ENCODE measurements at places on chromosomes 7 and 10.

GRCh38 chr10:27723436-27723835 lies 22.2 kb downstream of the MKX start:
- DNase-seq, result no peak

GRCh38 chr7:70142247-70142932 lies 544.1 kb downstream of the AUTS2 start:
- no peak for DNase-seq

DNA sequence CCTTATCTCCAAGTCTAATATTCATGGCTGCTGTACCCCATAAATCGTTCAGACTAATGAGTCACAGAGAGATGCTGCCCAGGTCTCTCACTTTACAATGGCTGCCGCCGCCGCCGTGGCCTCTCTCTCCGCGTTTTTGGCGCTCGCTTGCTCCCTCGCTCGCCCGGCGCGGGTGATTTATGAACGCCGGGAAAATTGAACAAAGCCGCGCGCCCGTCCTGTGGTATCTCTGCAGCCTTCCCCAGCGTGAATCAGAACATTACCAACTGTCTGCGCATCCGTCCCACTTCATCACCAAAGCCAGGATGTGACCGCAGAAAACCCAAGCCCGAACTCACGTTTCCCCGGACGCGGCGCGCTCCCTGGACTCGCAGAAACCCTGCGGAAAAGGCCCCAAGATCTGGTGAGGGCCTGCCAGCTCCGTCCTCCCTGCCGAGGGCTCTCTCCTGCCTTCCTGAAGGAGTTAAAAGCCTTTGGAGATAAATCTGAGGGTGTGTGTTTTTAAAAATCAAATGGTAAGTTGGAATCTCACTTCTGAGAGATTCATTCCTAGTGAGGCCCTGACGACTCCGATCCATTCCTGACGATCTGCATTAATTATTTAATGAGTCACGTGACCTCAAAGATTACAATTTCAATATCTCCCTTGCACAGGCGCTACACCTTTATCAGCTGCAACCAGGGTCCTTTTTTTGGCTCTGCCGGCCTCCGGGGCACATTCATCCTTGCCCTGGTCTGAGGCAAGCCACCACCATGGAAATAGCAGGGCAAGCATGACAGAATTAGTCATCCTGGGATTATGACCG lies 6.3 kb downstream of the HOXA4 start:
- no peak for DNase-seq

DNA sequence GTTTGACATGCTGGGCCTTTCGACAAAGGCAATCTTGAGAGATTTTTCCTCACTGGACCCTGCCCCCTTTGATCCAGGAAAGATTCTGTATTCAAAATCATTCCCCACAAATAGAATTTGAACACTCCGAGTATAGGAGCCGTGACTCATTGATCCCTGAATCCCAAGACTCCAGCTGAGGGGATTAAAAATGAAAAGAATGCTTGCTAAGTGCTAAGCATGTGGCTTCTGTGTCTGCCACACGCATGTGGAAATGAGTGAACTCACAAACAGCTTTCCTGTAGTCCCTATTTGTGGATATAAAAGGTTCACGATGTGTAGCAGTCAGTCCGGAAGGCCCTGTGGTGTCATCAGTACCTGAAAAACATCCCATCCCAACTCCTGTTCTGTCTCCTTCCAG lies 674.3 kb downstream of the SDK1 start:
- no peak for DNase-seq

- no peak for DNase-seq
These were observed 196.6 kb upstream of the GALNT17 start for GRCh38 chr7:70935311-70935710.

DNA sequence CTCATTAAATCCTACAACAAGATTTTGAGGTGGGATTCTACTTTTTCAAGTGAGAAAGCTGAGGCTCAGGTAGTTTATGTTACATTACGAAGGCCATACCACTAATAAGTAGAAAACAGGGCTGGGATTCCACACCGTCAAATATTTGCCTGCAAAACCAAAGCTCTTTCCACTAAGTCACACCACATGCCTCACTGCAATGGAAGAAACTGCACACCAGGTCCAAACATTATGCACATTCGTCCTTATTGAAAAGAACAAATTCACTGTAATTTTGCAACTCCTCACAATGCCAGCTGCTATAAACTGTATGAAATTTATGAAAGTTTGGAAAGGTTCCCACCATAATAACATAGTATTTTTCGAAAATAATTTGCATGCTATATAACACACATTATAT lies 66.5 kb downstream of the DGKB start:
- no peak for DNase-seq

DNA sequence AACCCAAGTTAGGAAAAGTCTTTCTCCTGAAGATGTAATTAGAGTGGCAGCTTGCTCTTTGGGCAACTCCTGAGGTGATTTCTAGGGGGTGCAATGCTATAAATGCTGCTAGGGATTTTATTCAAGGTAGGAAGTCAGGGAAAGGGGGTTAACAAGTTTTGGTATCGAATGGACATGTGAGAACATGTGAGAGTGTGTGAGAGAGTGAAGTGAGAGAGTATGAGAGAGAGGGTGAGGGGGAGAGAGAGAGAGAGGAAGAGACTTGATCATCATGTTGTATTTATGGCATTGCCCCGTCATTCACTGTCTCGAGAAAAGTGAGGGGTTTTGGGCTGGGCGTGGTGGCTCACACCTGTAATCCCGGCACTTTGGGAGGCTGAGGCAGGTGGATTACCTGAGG lies 50.9 kb downstream of the MCU start:
- DNase-seq, result no peak

DNA sequence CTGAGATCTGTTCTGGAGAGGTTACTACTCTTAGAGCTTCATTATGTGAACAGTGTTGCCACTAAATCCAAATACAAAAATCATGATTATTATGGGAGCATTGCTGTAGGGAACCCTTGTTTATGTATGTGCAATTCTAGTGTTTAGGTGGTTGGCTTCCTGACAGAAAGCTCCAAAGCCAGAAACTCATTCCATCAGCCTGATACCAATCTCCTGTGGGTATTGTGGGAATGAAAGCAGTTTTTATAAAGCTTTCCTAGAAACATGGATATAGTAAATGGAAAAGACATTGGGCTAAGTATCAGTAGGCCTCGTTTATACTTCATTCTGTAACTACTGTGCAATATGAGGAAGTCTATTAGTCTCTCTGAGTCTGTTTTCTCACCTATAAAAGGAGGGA lies 6.4 kb downstream of the SDK1 start:
- DNase-seq, result no peak

GRCh38 chr7:22214000-22214399 lies 143.0 kb downstream of the RAPGEF5 start:
- DNase-seq, result no peak

DNA sequence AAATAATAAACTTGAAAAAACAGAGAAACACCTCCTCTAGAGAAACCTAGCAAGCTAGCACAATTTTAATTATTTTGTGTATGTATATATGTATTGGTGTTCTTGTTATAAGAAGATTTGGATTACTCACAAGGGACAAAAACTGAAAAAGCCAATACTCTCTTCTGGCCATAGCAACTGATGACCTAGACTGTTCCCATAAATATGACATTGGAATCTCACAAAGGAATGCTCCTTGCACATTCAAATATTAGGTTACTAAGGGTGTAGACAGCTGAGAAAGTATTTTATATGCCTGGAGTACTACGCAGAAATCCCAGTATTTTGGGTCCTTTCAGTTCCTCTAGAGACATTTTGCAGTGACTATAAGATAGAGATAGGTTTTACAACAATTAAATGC lies 279.4 kb downstream of the FZD1 start:
- no peak for DNase-seq

DNA sequence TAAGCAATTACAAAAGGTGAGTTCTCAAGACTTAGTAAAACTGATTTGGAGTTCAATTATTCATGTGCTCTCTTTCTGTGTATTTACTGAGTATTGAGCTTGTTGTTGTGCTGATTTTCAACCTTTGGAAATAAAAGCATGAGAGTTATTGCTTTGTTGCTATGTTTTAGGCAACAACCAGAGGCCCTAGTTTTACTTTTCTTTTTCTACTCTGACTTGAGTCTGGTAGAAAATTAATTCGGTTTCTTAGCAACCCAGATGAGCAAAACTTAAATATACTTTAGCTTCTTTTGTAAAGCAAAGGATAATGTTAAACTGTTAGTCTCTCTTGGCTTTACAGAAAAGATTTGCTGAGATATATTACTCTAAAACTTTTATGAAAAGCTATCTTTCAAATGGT lies 66.4 kb upstream of the SCIN start:
- no peak for DNase-seq

GRCh38 chr10:4229106-4229505 lies 444.1 kb upstream of the KLF6 start:
- no peak for DNase-seq

DNA sequence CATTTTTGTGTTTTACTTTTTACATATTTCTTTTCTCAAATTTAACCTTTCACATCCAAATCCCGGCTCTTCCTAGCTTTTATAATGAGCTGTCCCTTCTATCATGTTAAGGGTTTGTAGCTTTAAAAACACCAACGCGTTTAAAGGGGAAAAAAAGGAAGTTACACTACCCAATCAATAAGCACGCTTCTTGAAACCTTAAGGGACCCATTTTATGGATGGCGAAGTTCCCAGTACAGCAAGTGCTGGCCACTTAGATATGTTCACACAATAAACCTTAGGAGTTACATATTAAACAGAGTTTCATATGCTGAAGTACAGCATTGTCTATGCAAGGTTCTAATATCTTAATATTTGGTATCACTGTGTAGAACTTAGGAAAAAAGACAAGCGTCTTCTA lies 1.8 kb downstream of the GNG11 start:
- DNase-seq, result no peak

- DNase-seq, result no peak
These were observed 130.8 kb downstream of the TCF7L2 start for GRCh38 chr10:113080925-113081229.

GRCh38 chr7:52685333-52685732 lies 350.1 kb upstream of the POM121L12 start:
- DNase-seq, result no peak

DNA sequence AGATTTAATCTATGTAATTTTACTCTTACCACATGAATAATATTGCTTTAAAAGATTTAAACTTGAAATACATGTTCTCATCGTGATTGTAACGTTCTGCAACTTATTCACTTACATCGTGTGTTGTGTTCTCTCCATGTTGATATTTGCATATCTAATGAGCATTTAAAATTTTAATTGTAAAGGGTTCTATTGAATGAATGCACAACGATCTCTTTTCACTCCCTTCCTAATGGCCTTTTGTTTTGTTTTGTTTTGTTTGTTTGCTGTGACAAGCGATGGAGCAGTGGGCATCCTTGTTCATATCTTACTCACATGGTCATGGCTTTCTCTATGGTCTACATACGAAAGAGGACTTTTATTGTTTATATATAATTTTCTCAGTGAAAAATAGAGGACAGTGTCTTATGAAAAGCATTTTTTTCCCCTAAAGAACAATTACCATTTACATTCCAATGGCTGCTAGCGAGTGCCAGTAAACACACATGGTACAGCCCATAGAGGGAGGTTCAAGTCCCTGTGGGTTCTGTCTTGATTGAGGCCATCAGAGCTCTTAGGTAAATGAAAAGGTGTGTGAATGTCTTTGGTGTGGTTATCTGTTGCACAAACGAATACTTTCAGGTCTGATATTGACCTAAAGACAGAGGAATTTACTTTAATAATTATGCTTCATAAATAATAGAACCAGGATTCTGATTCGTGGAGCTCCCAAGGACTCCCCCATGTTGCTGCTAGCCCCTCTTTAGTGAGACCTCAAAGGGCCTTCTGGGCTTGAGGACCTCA lies 32.4 kb downstream of the BTBD16 start:
- DNase-seq, result no peak

GRCh38 chr10:73537709-73538108 lies 41.9 kb upstream of the PPP3CB start:
- no peak for DNase-seq

DNA sequence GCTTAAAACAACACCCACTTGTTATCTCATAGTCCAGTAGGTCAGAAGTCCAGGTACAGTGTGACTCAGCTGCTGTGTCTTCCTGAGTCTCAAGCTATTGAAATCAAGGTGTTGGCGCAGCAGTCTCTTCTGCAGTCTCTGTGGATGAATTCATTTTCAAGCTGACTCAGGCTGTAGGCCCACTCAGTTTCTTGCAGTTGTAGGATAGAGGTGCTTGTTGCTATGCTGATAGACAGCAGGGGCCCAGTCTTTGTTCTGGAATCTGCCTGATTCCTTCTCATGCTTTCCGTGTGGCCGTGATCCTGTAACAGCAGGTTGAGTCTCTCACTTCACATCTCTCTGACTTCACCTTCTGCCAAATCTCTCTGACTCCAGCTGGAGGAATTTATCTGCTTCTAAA lies 400.4 kb upstream of the POM121L12 start:
- DNase-seq, result no peak

- DNase-seq, result no peak
These were observed 158.0 kb downstream of the CREB5 start for GRCh38 chr7:28570113-28570969.

DNA sequence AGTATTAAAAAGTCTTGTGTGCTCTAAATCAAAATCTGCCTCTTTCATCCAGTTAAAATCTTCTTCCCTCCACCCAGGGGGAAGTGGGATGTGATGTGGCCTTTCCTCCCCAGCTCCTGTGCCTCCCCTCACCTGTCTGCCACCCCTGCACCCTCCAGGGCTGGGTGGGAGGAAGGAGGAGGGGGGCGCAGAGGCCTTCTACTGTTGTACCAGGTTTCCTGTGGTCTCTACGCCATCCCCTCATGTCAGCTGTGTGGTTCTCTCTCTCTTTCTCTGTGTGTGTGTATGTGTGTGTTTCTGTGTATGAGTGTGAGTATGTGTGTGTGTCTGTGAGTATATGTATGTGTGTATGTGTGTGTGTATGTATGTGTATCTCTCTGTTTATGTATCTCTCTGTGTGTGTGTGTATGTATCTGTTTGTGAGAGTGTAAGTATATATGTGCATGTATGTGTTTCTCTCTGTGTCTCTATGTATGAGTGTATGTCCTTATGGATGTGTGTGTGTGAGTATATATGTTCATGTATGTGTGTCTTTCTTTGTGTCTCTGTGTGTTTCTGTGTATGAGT lies 45.5 kb upstream of the C10orf71 start:
- no peak for DNase-seq

Data from erythroblast (primary cell).